ENCODE measurements at places on chromosomes 11 and 22.

- DNase-seq = no peak
These were observed 281.3 kb downstream of the TTC28 start for GRCh38 chr22:28398355-28398754.

DNA sequence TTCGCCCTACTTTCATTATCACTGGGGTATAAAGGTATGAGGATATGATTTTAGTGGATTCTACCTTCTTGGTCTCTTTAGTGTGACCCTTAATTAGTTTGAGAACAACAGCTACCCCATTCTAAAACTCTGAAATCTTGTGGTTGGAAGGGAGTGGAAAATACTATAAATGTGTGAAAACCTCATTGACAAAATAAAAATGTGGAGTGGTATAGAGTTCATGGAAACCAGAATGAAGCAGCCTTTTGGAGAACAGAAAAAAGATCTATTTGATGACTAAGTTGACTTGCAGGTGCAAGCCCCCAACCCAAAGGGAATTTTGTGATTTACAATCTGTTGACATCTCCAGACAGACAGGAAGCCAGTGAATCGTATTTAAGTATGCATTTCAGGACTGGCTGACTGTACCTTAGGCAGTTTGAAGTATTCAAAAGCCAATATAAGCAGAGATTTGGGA lies 75.8 kb downstream of the GAS2 start:
- DNase-seq = no peak

GRCh38 chr11:131800452-131800851 lies 430.0 kb downstream of the NTM start:
- no peak for DNase-seq

DNA sequence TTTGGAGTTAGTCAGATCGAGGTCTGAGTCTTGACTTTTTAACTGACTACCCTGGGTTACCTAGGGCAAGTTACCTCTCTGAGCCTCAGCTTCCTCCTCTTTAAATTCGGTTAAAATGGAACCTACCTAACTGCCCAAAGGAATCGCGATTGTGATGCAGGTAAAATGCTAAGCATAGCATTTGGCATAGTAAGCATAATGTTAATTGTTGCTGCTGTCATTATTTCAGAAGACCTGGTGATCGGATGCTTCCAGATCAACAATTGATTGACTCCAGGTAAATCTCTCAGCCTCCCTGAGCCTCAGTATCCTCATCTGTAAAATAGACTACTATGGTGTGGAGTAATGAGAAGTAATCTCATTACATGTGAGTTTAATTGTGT lies 550 bp upstream of the SLC43A1 start:
- no peak for DNase-seq

- no peak for DNase-seq
These were observed 13.1 kb downstream of the UBASH3B start for GRCh38 chr11:122668562-122669090.

DNA sequence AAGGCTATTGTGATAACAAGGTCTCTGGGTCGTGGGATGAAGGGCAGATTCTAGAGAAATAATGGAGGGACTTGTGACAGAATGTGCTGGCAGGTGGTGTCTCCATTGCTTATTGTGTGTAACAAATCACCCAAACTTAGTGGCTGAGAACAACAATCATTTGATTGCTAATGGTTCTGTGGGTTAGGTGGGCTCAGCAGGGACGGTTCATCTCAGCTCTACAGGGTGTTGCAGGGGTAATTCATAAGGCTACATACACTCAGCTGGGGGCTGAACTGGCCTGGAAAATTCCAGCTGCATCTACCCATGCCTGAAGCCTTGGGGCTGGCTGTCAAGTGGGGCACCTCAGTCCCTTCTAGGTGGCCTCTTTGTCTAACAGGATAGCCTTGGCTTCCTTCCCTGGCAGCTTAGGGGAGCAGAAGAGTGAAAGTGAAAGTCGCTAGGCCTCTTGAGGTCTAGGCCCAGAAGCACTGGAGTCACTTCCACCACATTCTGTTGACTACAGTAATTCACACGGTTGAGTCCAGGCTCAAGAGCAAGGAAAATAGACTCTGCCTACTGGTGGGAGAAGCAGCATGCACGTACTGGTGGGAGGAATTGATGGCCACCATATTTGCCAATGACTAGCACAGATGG lies 308.9 kb downstream of the MN1 start:
- DNase-seq = no peak

GRCh38 chr11:35559949-35560348 lies 34.5 kb upstream of the PAMR1 start:
- no peak for DNase-seq

GRCh38 chr11:130408401-130408890 lies 20.0 kb downstream of the ADAMTS8 start:
- no peak for DNase-seq

DNA sequence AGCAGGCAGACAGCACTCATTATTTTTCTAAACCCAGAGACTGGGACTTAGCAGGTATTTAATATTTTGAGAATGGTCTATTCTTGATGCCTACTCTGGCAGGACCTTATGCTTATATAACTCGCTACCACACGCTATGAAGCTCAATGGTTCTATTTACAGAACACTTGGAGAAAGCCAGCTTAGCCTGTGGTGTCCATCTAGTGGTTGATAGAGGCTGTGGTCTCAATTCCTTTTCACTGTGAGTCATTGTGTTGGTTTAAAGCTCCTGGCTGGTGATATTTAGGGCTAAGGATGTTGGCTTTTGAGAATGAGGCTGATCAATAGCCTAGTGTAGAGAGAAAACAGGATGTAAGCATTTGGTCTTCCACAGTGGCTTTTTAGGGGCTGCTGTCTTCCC lies 206.4 kb downstream of the DBX1 start:
- no peak for DNase-seq

DNA sequence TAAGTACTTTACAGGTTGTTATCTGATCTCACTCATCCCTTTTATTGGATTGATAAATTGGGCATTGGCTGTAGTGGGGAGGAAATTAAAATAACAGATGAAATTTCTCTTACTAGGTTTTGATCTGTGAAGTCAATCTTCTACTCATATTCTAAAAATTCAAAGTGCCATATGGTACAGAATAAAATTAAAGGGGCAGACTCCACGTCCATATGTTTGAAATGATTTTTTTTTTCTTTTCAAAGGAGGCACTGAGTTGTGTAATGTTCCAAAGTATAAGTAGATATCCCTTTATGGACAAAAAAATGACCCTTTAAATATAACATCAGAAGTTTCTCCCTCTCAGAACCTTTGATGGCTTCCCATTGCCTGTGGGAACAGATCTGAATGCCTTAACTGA lies 207.4 kb downstream of the DBX1 start:
- no peak for DNase-seq

DNA sequence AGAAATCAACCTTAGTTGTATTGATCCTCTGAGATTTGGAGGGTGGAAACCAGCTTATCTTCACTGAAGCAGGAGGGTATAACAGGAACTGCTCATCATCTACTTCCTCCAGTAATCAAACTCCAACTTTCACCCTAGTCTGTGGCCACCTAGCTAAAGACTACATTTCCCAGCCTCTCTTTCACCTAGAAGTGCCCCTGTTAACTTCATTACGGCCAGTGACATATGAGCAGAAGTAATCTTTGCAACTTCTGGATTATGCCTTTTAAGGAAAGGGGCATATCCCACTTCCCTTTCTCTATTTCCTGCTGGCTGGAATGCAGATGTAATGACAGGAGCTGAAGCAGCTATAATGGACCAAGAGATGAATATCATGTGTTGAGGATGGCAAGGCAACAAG lies 7.6 kb upstream of the VPS37C start:
- DNase-seq = no peak

DNA sequence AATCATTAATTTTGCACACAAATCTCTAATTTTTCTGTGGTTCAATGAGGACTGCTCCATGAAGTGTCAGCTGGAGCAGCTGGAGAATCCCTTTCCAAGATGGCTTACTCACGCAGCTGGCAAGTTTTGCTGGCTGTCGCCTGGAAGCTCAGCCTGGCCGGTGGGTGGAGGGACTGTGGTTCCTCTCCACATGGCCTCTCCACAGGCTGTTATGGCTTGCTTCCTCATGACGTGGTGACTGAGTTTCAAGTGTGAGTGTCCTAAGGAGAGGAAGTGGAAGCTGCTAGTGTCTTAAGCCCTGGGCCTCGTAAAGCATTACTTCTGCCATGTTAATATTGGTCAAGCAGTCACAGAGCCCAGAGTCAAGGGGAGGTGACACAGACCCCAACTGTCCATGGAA lies 14.0 kb upstream of the NRIP3 start:
- no peak for DNase-seq

GRCh38 chr11:65260756-65261590 lies 789 bp upstream of the POLA2 start:
- no peak for DNase-seq

DNA sequence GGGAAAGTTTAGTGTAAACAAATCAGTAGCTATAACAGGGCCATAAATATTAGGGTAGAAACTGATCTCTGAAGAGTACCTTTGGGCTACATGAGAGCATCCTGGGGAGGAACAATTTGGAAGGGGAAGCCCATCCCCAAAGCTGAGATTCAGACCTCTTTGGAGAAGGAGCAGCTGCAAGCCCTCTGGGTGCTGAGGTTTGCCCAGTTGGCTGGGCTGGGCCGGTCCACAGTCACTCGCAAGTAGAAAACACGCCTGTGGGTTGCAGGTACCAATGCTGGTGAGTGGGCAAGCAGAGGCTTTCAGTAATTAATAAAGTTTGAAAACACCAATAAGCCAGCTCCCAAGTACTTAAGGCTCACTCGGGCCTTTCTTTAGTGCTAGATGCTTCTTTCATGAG lies 124.5 kb downstream of the ARHGAP8 start:
- DNase-seq = no peak

DNA sequence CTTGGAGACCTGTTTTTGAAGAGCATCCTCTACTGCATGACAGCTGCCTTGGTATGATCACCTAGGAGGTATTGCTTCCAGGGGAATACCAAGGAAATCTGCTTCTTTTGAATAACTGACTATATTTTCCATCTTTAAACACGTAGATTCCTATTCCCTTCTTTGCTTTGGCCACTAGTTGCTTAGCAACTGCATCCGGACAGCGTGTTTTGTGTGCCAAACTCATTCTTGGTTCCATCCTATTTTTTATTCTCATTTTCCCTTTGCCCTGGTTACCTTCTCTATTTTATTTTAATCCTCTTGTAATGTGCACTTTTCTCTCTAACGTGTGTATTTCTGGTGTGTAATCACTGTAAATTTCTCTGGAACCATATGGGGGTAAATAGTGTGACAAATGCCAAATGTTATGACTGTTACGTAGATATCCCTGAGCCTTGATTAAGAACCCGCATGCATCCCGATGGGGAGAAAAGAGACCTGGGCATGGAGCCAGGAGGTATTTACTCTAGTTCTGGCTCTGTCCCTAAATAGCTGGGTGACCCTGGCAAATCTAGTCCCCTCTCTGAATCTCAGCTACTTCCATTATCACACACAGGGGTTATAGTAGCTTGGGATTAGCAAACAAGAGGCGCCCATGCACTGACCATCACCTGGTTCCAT lies 241.7 kb downstream of the MIAT start:
- no peak for DNase-seq

- DNase-seq = no peak
These were observed 1059.5 kb downstream of the FAM181B start for GRCh38 chr11:81674211-81674610.

- no peak for DNase-seq
These were observed 7.6 kb upstream of the FTH1 start for GRCh38 chr11:61974766-61975631.

DNA sequence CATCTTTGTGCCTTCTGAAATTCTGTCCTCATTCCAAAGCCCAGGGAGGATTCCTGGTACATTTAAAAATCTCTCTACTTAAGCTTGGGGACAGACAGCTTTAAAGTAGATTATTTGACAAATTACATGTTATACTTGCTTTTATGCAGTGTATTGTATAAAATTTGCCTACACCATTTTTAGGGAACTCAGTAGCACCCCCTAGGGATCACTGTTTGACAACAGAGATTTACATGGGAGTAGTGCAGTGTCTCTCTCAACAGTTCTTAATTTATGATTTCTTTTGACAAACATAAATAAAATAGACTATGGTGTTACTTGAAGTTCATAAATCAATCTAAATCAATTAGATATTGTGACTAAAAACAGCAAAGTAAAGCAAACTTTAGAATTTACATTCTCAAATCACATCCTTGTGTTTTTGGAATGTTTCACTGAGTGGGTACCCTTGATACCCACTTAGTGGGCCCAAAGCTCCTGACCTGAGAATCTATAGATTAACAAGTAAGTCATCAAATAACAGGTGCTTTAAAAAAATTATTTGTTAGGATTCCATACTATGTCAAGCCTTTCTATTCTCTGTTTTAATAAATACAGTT lies 428.8 kb downstream of the DYNC2H1 start:
- no peak for DNase-seq

GRCh38 chr11:32116668-32117067 lies 25.8 kb downstream of the RCN1 start:
- DNase-seq = no peak

DNA sequence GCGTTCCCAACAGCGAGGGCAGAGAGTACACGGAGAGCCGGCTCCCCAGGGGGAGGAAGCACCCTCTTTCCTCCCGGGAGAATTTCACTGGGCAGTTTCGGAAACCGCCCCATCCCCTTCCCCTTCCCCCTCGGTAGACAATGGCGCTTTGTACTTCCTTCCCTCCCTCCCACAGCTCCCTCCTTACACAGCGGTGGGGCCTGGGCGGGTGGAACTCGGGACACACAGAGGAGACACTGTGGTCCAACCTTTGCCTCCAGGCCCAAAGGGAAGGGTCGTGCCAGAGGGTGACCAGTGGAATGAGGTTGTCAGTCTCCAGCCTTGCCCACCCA lies 4.3 kb downstream of the SMTN start:
- no peak for DNase-seq

- DNase-seq = no peak
These were observed 471.1 kb upstream of the KIRREL3 start for GRCh38 chr11:127471662-127472061.

- no peak for DNase-seq
These were observed 22.8 kb upstream of the HTR3A start for GRCh38 chr11:113952070-113952469.

DNA sequence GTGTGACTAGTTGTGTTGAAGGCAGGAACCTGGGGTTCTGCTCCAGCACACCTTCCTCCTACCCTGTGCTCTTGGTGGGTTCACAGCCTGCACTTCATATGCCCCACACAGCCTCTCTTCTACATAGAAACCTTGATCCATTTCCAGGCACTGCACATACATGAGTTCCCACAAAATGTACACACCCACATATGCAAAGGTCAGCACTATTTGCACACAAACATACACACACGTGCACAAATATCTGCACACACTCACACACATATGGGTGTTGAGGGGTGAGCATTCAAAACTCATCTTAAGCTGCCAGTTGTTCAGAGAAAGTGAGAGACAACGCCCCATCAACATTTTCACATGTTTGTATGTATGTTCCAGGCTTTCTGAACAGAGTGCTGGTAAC lies 201.0 kb downstream of the BARX2 start:
- DNase-seq = no peak

DNA sequence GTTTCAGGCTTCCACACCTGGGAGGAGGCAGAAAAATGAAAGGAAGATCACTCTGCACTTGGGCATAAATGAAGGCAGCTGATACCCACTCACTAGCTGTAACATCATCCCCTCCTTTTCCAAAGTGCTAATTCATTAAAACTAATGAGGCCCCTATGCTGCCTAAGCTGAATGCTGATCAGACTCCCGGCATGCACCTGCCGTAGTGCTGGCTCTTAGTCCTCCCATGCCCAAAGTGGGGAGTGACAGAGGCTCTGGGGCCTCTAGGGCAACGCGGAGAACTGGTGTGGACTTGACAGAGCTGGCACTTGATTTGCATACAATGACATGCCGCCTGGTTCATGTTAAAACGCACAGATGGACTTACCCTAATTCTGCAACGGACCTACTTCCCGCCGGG lies 96.5 kb upstream of the NCAM1 start:
- DNase-seq = no peak
